T-helper 2 cell (primary cell): ENCODE measurements at places on chromosomes 11 and 22.
A peak's percentile ranks its signal among the peaks of the same experiment; 100 is the strongest.

GRCh38 chr11:1771700-1772099 lies 8.0 kb upstream of the CTSD start:
- no peak for DNase-seq

DNA sequence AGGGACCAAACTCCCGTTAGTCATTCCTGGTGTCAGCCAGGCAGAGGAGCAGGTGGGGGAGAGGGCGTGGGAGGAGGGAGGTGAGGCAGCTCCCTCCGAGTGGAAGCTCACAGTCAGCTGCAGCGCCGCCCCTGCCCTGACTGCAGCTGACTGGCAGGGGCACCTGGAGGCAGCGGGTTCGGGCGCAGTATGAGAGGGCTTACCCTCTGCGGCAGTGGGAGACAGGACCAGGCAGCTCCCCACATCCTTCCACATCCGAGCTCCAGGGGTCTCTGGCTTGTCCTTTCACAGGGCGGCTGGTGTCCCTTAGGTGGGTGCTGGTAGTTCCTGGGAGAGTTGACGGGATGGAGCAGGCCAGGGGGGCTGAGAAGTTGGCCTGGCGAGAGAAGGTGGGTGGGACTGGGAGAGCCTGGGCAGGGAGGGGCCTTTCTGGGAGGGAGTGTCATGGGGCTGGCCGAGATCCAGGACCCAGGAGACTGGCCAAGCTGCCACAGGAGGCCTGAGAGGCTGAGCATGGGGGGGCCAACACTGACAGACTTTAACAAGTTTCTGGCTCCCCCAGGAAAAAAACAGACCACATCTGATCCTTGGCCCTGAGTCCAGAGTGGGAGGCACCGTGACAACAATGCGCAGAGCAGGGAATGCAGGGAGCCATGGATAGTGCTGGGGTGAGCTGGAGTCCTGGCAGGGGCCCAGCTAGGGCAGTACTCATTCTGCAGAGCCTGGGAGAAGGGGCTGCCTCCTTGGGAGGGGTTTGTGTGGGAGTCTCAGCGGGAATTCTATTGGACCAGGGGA lies 4.9 kb downstream of the ADORA2A start:
- no peak for DNase-seq

GRCh38 chr22:26360169-26360885 lies 68.7 kb upstream of the ASPHD2 start:
- DNase-seq: peak; percentile 12

DNA sequence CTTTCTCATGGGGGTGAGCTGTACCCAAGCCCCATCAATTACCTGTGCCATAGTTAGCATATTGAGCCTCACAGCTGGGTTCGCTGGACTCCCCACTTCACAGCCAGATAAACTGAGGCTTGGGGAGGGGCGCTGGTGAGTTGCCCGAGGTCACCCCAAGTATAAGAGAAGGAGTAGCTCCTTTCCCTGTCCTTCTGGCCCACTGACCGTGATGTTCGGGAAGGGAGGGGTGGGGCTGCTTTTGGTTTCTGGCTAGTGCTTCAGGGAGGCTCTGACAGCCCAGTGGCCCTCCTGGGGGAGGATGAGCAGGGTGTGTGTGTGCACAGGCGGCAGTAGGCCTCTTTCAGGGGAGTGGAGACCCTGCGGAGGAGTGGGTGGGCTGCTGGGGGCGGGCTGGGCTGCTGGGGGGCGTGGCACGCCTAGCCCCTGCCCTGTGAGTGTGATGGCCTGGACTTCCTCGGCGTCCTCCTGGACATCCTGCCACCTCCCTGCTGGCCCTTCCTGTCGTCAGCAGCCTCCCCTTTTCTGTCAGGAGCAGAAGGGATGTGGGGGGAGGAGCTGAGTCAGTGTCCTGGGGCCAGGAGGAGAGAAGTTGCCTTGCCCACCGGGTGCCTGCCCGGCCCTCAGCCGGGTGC lies 50.3 kb downstream of the TRIOBP start:
- no peak for DNase-seq

GRCh38 chr22:46851941-46852340 lies 89.5 kb downstream of the TBC1D22A start:
- DNase-seq: no peak

DNA sequence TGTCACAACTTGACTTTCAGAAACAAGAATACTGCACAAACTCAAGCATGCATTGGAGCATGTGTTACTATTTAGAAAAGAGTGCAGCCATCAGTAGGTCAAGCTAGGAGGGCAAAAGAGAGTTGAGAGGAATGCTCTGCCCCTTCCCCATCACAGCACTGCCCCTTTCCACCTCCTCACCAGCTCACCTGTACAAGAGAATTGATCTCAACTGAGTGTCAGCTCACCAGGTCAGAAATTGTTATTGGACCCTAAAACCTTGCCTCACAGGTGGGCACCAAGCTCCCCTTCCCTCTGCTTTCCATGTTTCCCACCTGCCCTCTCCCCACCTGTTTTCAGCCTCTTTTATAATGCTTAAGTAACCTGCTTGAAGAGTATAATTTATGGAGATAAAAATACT lies 48.8 kb downstream of the DKK3 start:
- DNase-seq: no peak

DNA sequence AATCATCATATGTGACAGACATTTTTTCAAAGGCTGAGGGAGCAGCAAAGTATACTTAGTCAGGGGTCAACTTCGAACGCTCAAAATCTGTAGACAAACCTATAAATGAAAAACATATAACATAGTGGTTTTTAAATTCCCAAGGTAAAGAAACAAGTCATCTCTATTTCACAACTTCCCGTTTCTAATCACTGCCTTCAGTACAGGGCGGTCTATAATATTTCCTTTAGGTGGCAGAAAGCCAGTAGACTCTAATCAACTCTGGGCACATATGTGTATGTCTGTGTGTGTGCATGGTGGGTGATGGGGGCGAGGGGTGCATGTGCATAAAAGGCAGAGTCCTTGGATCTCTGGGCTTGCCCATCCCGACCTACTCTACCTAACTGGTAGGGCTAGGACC lies 55.0 kb upstream of the ARFGAP3 start:
- no peak for DNase-seq

GRCh38 chr11:72353861-72354260 lies 80.5 kb downstream of the CLPB start:
- no peak for DNase-seq

DNA sequence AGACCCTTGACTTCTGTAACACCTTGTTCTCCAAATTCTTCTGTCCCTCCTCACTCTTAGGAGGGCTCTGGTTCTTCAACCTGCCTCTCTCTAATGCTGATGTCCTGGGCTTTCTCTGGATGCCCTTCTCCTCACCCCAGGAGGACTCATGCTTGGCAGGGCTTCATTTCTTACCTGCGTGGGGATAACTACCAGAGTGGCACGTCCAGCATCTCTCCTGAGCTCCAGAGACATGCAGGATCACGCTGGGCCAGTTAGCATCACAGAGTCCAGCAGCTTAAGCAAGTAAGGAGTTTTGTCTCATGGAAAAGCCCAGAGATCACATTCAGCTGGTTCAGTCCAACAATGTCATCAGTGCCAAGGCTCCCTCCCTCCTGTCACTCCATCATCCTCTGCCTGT lies 36.4 kb downstream of the RTL6 start:
- no peak for DNase-seq

DNA sequence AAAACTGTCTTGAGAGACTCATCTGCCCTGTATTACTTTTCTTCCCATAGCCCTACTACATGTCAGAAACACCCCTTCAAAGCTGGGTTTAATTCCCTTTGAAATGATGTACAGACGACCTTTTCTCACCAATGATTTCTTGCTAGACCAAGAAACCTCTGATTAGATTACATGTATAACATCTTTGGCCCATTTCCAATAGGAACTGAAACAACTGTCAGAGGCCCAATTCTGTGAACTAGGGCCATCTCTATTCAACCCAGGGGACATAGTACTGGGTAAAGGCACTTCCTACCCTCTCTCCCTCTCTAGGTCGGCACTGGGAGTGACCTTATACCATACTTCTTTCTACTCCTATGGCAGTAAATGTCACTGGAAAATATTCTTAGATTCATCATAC lies 19.4 kb downstream of the NPAT start:
- DNase-seq: no peak
